ENCODE measurements at places on chromosomes 12 and 14.

- no peak for DNase-seq
These were observed 22.4 kb downstream of the CNTN1 start for GRCh38 chr12:40714636-40715035.

GRCh38 chr14:90849787-90850444 lies 33.7 kb upstream of the TTC7B start:
- DNase-seq = no peak

DNA sequence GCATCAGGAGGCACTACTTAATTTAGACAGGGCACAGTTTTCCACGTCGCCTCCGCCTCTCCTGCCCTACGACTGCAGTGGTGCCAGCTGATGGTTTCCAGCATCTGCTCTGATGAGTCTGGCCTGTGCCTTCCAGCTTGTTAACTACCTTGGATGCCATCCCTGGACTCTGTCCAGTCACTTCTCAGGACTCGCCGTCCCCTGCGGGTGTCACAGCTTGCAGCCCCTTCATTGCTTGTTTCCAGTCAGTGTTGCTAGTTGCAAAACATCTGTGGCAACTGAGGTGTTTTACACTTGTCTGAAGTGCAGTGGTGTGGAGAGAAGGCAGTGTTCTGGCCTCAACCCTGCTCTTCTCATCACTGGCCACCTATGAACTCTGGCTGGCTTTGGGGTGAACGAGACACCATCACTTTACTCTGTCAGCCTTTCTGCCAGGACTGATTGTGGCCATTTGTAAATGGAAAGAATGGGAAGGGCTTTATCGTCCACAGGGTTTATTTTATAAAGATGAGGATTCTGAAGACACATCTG lies 8.3 kb downstream of the ADGRD1 start:
- no peak for DNase-seq

GRCh38 chr12:55771736-55772135 lies 28.8 kb downstream of the GDF11 start:
- no peak for DNase-seq

DNA sequence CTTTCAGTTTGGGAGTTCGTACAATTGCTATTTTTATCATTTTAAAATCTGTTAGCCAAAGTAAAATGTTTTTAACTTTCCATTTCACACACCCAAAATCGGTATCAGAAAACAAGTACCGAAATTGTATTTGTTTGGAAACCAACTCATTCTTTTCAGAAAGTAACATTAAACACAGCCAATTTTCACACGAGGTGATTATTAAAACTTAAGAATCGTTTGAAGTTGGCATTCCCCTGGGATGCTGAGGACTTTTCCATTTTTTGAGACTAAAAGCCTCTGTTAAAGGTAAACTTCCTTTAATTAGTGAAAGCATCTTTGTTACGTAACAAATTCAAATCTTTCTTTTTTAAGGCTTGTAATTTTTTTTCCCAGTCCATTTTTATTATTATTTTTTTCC lies 623.0 kb downstream of the VRK1 start:
- DNase-seq = no peak

- no peak for DNase-seq
These were observed 27.5 kb downstream of the ZC2HC1C start for GRCh38 chr14:75096959-75097358.

DNA sequence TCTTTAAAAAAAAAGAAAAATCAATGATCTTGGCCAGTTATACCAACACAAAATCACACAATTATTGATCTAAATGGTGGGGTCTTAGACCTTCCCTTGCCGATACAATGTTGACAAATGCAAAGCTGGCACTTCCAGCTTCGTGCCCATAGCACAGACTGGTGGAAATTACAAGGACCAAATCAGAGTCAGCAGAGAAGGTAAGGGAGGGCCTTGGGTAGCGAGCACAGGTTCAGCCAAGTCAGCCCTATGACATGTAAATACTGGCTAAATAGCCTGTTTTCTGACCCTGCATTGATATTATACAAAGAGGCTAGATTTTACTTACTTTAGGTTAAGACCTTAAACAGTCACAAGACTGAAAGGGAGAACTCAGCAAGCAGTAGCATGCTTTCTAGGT lies 30.3 kb upstream of the WDR89 start:
- DNase-seq = no peak

All from activated gamma-delta T cell treated with Interleukin-2 at 50 U/mL for 16 hours (primary cell).